ENCODE measurements at places on chromosomes 11 and 22.

DNA sequence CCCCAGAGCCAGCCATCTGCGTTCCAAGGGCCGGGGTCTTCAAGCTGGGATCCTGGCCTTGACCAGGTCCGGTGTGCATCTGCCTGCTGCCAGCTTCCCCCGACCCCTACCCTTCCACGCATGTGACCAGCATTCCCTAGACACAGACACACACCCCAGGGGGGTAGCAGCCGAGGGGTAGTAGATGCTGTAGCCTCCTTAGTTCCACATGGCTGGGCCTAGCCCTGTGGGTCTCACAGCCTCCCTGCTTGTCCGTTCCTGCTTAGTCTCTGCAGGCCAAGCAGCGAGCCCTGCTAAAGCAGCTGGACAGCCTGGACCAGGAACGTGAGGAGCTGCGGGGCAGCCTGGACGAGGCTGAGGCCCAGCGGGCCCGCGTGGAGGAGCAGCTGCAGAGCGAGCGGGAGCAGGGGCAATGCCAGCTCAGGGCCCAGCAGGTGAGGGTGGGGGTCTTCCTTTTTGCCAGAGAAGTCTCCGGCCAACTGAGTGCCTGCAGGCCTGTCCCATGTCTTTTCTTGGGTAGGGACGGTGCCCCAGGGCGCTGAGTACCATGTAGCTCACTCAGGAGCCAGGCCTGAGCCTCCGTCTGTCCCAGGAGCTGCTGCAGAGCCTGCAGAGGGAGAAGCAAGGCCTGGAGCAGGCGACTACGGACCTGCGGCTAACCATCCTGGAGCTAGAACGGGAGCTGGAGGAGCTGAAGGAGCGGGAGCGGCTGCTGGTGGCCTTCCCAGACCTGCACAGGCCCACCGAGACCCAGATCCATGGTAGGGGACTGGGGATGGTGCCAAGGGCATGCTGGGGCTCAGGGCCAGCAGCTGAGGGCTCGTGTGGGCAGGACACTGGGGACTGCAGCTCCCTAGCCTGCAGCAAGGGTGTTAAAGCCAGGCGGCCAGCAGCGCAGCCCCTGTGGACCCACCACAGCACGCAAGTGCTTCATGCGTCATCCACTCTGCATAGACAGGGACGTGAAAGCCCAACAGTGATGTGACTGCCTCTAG lies 13.6 kb downstream of the RNF215 start:
- no peak for DNase-seq

DNA sequence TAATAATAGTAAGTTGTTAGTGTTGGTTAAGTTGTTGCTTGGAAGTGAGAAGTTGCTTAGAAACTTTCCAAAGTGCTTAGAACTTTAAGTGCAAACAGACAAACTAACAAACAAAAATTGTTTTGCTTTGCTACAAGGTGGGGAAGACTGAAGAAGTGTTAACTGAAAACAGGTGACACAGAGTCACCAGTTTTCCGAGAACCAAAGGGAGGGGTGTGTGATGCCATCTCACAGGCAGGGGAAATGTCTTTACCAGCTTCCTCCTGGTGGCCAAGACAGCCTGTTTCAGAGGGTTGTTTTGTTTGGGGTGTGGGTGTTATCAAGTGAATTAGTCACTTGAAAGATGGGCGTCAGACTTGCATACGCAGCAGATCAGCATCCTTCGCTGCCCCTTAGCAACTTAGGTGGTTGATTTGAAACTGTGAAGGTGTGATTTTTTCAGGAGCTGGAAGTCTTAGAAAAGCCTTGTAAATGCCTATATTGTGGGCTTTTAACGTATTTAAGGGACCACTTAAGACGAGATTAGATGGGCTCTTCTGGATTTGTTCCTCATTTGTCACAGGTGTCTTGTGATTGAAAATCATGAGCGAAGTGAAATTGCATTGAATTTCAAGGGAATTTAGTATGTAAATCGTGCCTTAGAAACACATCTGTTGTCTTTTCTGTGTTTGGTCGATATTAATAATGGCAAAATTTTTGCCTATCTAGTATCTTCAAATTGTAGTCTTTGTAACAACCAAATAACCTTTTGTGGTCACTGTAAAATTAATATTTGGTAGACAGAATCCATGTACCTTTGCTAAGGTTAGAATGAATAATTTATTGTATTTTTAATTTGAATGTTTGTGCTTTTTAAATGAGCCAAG lies 2.7 kb downstream of the NEAT1 start:
- peak; percentile 80 for DNase-seq

DNA sequence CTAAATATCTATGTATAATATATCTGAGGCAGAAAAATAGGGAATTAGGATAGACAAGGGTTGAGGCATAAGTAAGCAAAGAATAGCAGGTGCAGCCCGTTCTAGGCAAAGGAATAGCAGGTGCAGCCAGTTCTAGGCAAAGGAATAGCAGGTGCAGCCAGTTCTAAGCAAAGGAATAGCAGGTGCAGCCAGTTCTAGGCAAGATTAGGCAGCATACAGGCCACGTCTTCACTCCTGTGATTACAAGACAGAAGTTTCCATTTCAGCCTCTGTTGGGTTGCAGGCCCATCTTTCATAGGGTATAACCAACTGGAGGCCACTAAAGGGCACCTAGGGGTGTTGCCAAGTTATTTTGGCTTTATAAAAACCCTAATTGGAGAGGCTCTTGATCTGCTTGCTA lies 28.8 kb upstream of the CHORDC1 start:
- DNase-seq, result no peak

DNA sequence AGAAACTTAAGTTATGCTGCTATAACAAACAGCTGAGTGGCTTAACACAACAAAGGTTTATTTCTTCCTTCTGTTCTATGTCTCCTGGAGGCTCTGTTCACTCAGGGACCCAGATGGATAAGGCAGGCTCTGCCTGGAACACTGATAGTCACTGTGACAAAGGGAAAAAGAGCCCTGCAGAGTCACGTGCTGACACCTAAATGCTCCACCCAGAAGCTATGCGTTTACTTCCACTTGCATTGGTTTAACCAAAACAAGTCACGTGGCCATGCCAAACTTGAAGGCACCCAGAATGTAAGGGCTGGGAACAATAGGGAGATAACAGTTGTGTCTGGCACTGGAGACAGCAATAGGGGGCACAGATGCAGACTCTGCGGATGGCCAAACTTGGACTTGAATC lies 3.4 kb upstream of the MS4A15 start:
- DNase-seq, result no peak

DNA sequence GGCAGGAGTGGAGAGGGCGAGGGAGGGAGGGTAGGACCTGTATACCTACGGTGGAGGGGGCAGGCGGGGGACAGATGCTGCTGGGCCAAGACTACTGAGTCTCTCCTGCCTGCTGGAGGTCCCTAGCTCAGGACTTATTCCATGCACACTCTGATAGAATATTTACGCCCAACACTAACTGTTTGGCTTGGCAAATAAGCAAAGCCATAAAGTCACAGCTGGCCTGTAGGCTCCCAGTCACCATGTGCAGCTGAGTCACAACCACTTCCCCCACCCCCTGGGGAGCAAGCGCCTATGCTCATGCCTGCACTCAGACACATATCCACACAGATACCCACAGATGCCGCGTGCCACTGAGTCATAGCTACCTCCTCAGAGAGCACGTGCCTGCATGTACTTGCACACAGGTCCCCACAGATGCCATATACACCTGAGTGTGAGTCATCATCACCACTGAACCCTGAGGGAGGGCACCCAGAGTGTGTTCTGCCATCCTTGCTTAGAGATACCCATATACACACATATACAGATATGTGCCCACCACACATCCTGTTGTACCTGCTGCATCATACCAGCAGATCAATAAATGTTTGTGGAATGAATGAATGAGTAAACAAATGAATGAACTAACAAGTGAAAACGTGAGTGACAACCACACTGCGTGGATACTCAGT lies 95.8 kb downstream of the SWAP70 start:
- peak; percentile 93 for DNase-seq

GRCh38 chr11:33897761-33898375 lies 6.0 kb upstream of the LMO2 start:
- DNase-seq, result no peak

DNA sequence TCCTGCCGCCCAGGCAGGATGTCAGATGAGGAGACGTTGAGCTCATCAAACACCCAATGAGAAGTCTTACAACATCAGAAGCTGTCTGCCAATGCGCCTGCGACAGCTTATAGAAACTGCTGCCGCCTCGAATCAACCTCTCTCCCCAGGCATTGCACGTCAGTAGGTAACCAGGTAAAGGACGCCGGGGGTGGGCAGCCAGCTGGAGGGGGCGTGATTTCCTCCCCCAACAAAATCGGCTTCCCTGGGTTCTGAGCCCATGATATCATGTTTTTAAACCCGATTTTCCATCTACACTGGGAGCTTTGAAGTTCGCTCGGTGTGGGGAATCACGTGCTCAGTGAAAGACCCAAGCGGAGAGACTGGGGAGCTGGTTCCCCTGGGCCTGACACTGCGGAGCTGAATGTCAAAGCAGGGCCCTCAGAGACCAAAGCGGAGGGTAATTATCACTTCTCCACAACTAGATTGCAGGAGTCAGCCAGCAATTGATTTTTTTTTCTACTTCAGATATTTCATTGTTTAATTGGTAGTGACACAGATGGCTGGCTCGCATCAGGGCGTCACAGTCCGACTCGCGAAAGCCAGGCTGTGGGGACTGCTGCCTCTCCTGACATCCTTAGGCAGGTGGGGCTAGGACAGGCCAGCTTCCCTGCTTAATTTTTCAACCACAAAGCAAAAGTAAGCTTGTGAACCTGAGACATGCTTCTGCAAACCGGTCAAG lies 15.4 kb downstream of the FAM83F start:
- peak; percentile 16 for DNase-seq

DNA sequence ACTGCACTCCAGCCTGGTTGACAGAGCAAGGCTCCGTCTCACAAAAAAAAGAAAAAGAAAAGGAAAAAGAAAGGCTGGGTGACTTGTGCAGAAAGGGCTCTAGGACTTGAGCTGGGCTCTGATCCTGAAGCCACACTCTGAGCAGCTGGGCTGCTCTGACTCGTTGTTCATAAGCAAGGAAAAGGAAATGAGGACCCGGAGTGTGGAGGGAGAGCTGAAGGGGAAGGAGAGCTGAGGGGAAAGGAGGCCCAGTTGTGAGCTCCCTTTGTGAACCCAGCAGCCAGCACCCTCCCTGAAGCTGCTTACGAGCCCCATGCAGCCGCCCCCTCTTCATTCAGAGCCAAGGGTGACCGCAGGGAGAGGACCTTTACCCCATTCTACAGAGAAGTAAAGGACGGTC lies 12.3 kb upstream of the SH3BP1 start:
- no peak for DNase-seq

DNA sequence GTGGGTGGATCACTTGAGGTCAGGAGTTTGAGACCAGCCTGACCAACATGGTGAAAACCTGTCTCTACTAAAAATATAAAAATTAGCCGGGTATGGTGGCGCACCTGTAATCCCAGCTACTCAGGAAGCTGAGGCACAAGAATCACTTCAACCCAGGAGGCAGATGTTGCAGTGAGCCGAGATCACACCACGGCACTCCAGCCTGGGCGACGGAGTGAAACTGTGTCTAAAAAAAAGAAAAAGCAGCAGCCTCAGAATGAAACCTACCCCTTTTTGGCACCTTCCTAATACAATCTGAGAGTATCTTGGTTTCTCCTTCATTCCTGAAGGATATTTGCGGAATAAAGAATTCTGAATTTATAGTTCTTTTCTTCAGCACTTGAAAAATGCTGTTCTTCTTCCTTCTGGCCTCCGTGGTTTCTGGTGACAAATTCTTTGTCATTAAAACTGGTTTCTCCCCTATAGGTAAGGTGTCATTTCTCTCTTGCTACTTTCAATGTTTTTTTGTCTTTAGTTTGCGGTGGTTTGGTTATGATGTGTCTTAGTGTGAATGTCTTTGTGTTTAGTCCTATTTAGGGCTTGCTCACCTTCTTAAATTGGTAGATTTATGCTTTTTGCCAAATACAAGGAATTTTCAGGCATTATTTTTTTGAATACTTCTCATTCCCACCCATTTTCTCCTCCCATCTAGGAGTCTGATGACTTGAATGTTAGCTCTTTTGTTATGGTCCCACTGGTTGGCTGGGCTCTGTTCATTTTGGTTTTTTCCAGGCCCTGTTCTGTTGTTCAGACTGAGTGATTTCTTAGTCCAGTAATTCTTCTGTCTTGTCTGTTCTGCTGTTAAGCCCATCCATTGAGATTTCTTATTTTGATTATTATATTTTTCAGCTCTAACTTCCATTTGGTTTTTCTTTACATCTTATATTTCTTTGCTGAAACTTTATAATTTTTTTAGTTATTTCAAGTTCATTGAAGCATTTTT lies 15.4 kb downstream of the ASRGL1 start:
- DNase-seq, result no peak

DNA sequence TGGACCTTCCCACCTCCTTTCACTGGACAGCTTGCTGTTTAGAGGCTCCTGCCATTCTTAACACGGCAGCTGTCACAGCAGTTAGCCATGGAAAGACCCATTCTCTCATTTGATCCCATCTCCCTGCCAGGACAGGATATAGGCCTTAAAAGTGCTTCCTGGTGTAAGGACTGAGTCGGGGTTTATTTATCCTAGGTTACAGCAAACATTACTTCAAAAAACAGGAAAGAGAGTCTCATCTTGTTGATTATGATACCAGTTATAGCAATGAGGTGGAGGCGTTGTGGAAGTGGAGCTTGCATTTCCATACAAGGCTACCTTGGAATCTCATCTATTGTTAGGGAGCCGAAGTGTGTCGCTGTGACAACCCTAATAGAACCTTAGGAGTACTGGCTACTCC lies 17.4 kb upstream of the ETS1 start:
- no peak for DNase-seq

DNA sequence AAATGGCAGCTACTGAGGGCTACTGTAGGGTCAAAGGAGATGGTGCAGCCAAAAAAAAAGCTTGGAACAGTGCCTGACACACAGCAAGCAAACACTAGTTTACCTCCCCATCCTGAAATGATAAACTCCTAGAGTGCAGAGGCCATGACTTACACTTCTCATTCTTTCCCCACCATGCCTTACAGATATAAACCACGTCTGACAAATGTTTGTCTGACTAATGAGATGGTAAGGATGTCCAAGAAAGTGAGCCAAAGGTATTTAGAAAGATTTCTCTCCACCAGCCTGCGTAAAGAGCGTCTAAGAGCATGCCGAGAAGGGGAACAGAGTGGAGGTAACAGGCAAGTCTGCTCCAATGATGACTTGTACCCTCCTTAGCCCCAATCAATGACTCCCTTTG lies 99.0 kb downstream of the LARGE1 start:
- DNase-seq, result no peak

GRCh38 chr11:103898577-103899336 lies 137.7 kb upstream of the DDI1 start:
- no peak for DNase-seq

DNA sequence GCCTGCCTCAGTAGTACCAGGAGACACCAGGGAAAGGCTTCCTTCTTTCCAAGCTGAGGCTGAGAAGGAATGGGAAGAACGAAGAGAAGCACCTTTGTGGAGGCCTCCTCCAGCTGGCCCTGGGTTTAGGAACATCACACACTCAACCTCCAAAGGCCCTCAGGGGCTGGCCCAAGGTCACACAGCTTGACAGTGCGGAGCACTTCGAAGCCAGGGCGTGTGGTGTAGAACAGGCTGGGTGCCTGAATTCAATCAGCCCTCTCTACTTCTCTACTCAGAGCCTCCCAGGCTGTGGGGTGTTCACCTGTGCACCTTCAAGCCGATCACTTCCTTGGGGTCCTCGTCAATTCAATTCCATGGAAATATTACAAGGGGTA lies 727 bp upstream of the CSDC2 start:
- no peak for DNase-seq

GRCh38 chr11:107301878-107302277 lies 155.7 kb downstream of the CWF19L2 start:
- DNase-seq, result no peak
